Stimulated activated CD8-positive, alpha-beta memory T cell treated with anti-CD3 and anti-CD28 coated beads, Interleukin-7, amount 100 ng/mL, for 24 hours (primary cell): ENCODE measurements at places on chromosomes 3 and 15.
A peak's percentile ranks its signal among the peaks of the same experiment; 100 is the strongest.

DNA sequence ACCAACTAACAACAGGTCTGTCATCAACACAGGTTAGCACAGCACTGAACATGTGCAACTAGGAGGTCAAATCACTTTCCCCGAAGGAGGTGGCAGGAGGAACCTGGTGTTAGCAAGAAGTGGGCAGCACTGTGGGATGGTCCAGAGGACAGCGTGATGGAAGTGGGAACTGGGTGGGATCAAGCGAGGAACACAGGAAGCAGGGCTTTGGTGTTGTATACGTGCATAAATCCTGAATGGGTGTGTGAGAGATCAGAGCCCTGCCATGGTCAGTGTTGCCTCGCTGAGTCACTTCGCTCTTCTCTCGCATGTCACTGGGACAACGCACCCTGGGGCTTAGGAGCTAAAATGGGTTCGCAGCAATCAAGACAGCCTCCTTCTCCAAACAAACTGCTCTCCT is 62.1 kb downstream of the MOBP start:
- DNase-seq = no peak

- DNase-seq = no peak
Observed at GRCh38 chr3:171237009-171237385, 210.5 kb upstream of the SLC2A2 start.

DNA sequence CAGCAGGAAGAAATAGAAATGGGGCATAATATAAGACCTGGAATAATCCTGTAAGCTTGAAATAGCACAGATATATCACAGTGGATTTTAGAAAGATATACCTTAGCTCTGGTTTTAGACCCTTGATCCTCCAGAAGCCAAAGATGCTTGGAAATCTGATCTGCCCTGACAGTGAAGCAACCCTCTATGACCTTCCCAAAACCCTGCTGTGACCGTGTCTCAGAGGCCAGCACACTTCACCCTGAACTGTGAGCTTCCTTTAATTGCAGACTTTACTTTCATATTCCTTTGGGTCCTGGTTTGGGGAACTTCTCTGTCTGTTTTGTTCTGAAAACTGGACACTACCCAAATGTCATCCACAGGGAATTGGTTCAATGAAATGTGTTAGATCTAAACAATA is 13.0 kb downstream of the MECOM start:
- DNase-seq = no peak

- no peak for DNase-seq
Observed at GRCh38 chr3:67635257-67635656, 19.2 kb downstream of the SUCLG2 start.

DNA sequence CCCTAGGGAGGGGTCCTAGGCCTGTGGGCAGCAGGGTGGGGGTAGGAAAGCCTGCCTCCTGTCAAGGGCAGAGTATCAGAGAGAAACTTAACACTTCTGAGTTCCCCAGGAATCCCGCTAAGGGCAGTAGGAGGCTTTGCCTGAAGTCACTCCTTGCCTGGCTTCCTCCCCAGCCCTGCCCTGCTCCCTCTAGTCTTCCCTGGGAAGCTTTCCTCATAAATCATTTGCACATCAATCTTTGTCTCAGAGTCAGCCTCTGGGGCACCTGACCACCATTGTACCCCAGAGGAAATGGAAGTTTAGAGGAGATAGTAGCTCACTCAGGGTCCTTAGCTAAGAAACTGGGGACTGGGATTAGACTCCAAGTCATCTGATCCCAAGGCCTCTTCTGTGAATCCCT is 129.4 kb upstream of the TLE3 start:
- DNase-seq = no peak

- DNase-seq = no peak
Observed at GRCh38 chr3:173865900-173866498, 468.5 kb downstream of the NLGN1 start.

DNA sequence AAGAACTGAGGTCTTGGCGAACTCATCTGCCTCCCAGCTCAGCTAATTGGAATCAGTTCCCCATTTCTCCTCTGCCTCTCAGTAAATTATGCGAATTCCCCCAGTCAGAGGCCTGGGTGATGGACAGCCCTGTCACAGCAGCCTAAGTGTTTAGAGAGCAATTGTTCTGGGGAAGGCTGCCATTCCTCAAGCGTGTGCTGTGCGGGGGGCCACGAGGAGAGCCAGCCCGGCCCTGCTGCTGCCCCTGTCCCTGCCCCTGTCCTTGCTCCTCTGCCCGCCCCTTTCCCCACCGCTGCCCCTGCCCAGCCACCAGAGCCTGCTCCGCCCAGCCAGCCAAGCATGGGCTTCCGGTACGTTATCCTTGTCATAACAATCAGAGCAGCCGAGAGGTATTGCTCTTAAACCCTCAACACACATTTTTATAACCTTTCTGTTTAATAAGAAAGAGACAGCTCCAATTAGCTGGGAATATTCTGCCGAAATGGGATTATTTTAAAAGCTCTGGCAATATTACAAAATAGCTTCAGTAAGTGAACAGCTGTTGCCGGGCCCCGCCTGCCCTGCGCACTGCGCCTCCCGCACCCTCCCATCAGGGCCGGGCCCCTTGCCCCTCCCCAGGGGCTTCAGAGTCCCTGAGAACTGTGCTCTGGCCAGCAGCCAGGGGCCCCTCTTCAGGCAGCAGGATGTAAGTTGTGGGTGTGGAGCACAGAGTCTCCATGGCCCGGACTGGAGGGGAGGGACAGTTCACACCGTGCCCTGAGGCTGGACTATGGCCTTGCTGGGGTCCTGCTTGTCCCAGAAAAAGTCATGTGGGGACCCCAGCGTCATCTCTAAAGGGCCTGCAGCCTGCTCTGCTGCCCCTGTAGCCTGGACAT is 12.4 kb upstream of the CACNA2D2 start:
- no peak for DNase-seq

GRCh38 chr3:3821777-3822176 is 22.5 kb downstream of the LRRN1 start:
- DNase-seq = no peak

DNA sequence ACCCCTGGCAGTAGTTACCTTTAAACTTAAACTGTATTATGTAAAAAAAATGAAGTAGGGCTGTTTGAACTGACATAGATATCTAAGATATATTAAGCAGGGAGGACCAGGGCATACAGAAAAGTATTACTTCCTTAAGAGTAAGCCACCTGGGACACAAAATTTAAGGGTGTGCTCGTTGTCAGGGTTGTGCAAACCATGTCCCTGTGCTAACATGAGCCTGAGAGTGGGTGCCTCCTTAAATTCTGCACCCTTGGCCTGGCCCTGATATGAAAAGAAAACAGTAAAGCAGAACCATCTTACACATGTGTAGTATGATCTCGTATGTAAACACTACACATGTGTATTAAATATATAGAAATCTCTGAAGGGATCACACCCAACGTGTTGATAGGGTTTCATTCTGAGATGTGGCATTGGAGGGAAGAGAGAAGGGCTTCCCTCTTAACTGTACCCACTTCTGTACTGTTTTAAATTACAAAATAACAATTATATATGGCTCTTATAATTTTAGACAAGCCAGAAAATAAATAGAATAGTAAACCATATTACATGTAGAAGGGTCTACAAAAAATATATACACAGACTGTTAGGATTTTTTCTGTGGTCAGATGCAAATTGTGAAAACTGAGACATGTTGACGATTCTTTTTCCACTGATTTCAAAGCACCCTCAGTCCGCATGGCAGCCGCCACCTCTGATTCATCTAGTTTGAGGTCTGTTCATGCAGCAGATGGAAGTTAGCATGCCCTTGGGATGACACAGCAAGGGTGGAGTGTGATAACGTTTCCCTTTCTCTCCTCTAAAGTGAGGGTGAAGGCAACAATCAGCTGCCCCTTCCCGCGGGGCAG is 400.8 kb upstream of the PROK2 start:
- no peak for DNase-seq

GRCh38 chr3:46865546-46865945 is 2.3 kb upstream of the MYL3 start:
- no peak for DNase-seq

DNA sequence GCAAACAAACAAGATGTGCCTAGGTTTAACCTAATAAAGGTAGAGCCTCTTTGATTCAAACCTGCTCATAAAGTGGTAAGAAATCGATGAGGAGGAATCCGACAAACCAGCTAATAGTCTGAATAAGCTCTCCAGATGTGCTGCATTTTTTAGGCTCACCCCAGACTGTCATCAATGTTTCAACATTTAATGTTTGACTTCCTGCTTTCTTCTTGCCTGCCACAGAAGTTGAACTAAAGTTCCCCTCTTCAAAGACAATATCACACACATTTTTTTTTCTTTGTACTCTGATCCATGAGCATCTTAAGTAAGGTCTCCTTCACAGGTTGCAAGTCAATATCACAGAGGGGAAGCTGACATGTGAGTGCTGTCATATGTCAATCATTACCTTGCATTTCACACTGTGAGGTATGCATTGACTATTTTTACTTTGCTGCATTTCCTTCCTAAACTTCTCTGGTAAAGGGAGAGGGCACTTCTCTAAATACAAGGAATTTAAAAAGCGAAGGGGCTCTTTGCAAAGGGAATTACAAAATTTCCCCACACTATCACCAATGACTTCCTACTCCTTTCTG is 172.3 kb upstream of the MCTP2 start:
- DNase-seq = no peak

DNA sequence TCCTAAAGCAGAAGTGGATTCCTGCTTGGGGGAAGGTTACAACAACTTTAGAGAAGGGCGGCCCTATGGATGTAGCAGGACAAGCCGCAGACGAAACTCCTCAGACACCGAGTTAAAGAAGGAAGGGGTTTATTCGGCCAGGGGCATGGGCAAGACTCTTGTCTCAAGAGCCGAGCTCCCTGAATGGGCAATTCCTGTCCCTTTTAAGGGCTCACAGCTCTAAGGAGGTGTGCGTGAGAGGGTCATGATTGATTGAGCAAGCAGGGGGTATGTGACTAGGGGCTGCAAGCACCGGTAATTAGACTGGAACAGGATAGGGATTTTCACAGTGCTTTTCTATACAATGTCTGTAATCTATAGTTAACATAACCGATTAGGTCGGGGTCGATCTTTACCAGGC is 879 bp upstream of the PDHB start:
- DNase-seq = no peak

DNA sequence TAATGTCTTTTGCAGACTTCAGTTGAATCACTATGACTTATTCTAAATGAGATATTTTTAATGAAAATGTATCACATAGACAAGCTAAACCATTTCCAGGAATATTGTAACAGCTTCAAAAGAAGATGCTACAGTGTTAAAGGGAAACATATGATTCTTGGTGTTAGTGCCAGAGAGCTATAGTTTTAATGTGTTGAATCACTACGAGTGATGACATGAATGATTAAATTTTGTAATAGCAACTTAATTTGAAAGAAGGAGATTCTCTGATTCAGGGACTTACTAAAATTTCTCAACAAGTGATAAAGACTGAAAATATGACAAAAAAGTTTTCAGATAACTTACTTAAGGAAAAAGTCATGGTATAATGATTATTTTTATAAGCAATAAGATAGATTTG is 267.3 kb upstream of the SLITRK3 start:
- DNase-seq = no peak

DNA sequence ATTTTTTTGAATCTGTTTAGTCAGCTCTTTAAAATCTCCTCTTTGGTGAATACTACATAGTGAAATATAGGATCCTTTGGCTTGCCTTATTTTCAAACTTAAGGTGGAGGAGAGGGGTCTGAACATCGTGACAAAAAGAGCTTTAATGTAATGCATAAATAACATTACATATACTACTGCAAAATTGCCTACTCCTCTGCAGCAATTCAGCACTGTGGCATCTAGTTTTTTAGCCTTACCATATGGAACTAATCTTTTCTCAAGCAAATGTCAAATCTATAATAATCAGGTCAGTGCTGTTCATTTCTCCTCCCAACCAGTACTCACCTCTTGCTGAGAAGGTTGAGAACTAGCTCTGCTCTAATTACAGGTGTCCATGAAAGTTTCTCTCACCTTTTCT is 394.0 kb upstream of the CDIN1 start:
- no peak for DNase-seq

- DNase-seq = peak; percentile 1
Observed at GRCh38 chr3:69250014-69250413, 127.6 kb upstream of the LMOD3 start.

- no peak for DNase-seq
Observed at GRCh38 chr3:47984075-47984728, 32.0 kb downstream of the MAP4 start.

GRCh38 chr3:29011441-29011840 is 269.4 kb upstream of the RBMS3 start:
- no peak for DNase-seq

- DNase-seq = no peak
Observed at GRCh38 chr3:12916159-12916558, 74.8 kb upstream of the RPL32 start.

DNA sequence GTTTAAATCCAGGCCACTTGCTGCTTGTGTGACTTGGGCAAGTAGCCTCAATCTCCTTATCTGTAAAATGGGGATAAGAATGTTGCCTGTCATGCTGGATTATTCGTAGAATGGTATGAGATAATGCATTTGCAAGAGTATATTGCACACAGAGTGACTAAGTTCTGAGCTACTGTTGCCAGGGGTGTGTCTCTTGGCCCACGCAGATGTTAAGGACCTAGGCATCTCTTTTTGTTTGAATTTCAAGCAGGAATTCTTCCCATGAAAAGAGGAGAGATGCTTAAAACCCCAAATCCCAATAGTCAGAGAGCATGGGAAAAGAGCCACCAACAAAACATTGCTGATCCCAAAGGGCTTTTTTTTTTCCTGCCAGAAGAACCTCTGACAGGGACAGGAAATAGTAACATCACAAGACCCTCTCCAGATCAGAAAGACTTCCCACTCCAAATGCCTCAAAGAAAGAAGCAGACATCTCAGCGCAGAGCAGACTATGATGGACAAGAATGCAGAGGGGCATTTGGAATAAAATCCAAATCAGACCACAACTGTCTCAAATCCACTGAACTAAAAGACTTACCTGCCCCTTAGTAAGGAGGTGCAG is 90.5 kb downstream of the MRPL46 start:
- no peak for DNase-seq

GRCh38 chr3:11913316-11913715 is 66.6 kb upstream of the TAMM41 start:
- DNase-seq = no peak

DNA sequence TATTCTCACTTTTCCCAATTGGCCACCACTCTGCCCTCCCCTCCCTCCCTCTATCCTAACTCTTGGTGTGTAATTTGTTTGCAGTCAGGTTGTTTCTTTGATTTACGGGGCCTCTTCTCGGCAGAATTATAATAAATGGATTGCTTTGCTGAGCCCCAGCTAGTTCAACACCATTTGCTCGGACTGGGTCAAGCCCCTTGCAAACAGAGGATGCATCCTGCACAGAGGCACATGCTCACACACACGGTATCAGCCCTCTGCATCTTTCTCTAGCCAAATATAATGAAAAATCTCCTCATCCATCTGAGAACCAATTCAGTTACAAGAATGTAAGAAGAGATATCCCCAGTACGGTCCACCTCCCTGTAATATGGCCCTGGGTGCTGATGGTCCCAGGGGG is 97.7 kb downstream of the EPHB1 start:
- no peak for DNase-seq
